ENCODE measurements at places on chromosomes 4 and X.

- no peak for DNase-seq
Measured at GRCh38 chr4:104905546-104905945, 241.1 kb upstream of the TET2 start.

DNA sequence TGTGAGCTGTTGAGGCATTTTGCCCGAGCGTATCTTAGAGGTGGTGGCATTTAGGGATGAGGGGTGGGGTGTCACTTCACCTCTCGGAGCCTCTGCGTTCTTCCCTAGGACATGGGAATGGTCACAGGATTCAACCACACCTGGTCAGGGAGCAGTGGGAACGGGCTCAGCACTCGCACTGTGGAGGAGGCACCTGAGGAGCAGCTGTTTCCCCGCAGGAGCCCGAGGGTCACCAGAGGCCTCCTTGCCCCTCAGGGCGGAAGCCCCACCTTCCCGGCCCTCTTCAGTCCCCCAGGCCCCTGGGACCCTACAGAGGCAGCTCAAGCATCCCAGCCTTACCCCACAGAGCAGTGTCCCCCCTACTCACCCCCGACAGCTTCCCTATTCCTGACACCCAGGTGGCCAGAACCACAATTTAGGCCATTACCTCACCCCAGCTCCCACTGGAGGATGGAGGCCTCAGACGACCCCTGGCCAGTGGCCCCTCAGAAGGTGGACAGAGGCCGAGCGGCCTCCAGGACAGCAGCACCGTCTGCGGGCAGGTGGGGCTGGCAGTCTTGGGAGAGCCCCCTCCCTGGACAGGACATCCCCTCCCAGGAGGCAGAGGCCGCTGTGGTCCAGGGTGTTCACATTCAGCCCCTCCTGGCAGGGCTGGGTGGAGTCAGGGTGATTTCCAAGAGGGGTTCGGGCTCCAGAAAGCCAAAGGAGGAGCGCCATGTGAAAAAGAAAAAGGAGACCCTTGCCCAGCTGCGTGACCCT lies 4.2 kb upstream of the HTRA3 start:
- no peak for DNase-seq

GRCh38 chrX:42778096-42778495 lies at the start of gene PPP1R2C:
Gene PPP1R2C (minus strand): TSS chrX:42778163. CDS start chrX:42778079, 84 bp downstream.
- DNase-seq = no peak

GRCh38 chr4:136088211-136088867 lies 1444.0 kb downstream of the PCDH18 start:
- no peak for DNase-seq

GRCh38 chrX:24357106-24357505 lies 3.3 kb upstream of the SUPT20HL1 start:
- DNase-seq = peak; percentile 11

DNA sequence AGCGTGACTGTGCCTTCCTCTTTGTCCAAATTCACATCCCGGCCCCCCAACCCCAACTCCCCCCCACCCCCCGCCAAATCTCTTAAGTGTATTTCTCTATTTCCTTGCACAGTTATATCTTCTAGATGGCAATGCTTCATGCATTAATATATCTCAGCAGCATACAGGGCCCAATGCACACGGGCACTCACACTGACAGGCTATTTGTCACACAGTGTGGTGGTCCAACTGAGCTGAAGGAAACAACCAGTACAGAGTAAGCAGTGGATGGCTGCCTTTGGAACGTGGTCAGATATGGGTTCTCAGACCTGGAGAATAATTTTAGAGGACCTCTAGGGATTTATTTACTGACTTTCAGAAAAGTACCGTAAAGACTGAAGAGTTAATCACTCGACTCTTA lies 681 bp downstream of the EXOC1 start:
- DNase-seq = no peak

DNA sequence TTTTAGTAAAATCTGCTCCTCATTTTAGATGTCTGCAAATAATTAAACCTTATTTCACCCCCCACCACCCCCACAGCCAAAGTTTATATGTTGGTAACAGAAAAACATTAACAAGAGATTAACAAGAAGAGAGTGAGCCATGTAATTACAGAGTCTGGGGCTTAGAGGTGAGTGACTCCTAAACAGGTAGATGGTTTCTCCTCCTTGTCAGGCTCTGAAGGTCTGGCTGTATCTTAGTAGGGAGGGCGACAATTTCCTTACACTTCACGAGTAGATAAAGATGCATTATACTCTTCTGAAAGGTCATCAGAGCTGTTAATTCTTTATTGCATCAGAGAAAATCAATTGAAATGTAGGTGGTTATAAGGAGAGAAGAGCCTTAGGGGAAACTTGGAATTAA lies 171.8 kb upstream of the ANKRD50 start:
- no peak for DNase-seq

- DNase-seq = no peak
Measured at GRCh38 chrX:143768976-143769375, 48.4 kb upstream of the SPANXN2 start.

DNA sequence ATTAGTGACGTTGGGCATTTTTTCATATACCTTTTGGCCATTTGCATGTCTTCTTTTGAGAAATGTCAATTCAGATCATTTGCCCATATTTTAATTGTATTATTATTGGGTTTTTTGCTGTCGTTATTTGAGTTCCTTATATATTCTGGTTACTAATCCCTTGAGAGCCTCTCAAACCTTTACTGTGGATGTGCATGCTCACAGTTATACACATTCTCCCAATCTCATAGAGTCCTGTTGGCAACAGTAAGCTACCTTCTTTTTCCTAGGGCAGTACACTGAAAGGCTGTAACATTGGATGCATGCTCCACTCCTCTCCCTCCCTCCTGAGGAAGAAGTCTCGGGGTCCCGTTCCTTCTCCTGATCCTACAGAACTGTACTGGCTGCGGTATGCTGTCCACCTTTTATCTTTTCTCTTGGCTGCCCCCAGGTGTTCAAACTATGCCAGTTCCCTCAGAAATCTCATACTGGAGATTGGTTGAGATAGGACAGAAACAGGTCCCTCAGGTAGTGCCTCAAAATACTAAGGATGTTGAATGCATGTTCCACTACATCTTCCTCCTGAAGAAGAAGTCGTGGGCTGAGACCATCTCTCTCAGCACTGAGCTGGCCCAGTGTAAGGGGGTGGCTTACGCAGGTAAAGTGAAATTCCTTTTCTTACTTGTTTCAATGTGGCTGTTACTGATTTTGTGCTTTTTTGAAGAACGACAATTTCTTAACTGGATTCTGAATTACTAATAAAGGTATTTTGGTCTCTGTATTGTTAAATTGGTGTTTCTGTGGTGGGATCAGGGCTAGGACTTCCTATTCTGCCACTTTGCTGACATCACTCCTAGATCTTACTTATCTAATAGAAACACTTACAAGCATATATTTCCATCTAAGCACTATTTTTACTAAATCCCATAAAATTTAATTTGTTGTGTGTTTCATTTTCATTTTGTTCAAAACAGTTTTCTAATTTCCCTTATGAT lies 145.4 kb upstream of the HUWE1 start:
- DNase-seq = peak; percentile 72

DNA sequence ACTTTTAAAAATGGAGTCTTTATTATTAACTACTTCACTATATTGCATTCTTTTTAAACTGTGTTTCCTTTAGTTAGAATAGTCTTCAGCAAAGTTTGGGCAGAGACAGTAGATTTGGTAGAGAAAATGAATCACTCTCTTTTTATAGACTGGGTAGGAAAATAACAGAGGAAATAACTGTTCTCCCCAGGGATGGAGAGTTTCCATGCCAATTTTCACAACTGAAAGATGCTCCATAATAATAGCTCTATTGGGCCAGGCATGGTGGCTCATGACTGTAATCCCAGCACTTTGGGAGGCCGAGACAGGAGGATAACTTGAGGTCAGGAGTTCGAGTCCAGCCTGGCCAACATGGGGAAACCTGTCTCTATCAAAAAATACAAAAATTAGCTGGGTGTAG lies 13.1 kb downstream of the HSD17B13 start:
- DNase-seq = no peak

DNA sequence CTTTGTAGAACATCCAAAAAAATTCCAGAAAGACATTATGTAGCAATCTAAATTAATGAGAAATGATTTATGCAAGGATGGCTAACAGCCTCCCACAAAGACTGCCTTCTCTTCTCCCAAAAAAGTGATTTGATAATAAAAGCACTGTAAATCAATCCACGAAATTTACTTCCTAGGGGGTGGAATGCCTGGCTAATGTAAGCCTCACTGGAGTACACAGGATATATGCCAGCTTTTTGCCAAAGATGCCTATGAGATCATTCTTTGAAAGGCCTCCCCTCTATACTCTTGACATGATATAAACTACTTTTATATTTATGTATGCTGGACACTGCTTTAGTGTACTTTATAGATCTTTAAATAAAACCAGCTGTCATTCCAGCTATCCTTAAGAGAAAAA lies 211.1 kb downstream of the ADAMTS3 start:
- DNase-seq = no peak

DNA sequence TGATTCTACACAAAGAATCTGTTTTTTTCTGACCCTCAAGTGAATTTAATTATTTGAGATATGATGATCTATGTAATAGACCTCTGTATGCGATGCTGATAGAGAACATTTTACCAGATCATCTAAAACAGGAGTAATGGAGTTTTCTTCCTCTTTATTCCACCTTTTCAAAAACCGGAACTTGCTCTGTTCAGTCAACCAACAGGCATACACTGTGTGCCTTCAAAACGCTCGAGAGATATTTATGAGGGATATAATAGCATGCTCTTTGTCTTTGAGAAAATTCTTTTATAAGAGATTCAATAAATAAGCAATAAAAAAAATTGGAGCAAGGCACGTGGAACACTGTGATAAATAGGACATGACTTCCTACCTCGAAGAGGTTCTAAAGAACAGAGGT lies 2.0 kb downstream of the NYX start:
- DNase-seq = no peak

DNA sequence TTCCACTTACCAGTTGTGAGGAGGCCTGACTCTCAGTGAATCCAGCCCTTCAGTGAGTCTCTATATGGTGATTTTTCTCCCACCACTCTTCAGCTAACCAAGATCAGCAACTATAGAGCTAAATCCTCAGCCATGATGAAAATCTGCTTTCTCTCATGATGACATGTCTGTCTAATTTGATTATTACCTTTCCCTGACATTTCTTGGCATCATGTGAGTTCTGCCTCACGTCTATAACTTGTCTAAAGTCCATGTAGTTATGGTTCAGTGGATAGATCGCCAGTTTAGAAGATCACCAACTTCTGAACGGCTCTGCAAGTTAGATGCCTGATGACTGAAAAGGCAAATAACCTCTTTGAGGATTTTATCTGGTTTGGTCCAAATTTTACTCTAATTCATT lies 14.9 kb upstream of the DCAF8L1 start:
- no peak for DNase-seq

DNA sequence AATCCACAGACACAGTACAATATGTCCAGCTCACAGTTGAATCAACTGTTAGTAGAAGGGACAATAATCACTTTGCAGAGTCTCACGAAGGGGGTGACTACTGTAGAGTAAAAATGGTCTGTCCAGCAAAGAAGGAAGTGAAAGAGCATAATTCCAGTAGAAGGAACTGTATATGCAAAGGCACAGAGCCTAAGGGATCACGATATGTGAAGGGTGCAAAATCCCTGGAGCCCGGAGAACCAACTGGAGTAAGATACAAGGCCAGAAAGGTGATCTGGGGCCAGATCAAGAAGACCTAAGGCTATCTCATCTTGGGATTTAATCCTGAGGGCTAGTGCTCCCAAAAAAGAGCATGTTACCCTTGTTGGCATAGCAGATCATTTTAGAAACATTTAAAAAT lies 192.7 kb upstream of the LDB2 start:
- DNase-seq = no peak

- DNase-seq = no peak
Measured at GRCh38 chr4:110514889-110515479, 39.0 kb downstream of the ENPEP start.

DNA sequence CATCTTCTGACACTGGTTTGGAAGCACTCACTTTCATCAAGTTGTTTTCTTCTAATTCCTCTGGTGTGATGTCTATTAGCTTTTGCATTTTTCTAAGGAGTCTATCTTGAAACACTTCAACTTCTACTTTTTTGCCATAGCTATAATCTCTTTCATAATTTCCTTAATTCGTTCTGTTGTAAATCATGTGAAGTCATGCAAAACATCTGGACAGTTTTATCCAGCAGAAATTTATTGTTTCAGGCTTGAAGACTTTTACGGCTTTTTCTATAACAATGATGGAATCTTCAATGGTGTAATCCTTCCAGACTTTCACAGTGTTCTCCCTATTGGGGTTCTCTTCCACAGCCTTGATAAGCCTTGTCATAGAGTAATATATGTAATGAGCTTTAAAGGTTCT lies 74.9 kb upstream of the PABPC4L start:
- no peak for DNase-seq

- peak; percentile 76 for DNase-seq
Measured at GRCh38 chr4:1356181-1356998, 9.4 kb downstream of the UVSSA start.

GRCh38 chrX:34377645-34378044 lies 245.5 kb upstream of the FAM47A start:
- DNase-seq = no peak

DNA sequence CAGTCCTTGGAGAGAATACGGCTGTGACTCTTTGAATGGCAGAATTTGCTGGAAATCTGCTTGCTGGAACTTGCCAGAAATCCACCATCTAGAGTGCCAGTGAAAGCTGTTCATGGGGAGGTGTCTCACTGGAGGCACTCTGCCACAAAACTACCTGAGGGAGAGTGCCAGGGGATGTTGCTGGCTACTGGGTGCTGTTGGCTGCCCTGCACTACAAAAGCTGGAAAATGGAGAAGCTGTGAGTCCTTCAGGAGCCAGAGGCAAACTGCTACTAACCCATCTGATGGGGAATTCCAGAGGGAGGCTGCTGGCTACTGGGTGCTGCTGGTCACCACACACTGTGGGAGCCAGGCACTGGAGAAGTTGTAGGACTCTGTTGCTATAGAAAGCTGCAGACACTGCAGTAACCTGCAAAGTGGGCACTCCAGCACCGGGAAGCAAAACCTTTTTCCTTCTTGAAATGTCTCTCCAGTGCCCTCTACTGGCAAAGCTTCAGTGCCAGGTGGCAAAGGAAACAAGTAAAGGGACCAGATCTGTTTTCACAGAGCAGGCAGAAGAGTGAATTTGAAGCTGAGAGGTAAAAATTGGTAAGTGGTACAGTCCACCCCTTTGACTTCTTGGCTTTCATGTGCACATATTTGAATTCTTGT lies 47.8 kb upstream of the HSD17B10 start:
- DNase-seq = peak; percentile 64

DNA sequence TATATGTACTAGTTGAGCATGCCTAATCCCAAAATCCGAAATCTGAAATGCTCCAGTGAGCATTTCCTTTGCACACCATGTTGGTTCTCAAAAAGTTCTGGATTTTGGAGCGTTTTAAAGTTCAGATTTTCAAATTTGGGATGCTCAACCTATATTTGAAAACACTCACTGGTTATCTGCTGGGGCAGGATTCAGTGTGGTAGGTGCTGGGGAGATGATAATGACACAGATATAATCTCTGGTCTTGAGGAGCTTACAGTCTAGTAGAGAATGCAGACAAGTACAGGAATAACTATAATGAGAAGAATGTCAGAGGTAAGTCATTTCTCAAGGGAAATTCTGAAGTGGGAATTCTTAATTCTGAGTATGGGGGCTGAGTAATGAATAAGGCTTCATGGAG lies 59.4 kb upstream of the CITED1 start:
- no peak for DNase-seq

All from islet precursor cell (in vitro differentiated cells).